Kidney (tissue), 22 donors: ENCODE measurements at places on chromosomes 12 and 14.

- no peak overlapping the region for H3K27ac ChIP-seq
- no peak for DNase-seq
- no peak overlapping the region for H3K4me3 ChIP-seq
These were observed 42.4 kb downstream of the OVCH1 start for GRCh38 chr12:29455087-29455486.

GRCh38 chr12:25714198-25714984 is 161.3 kb upstream of the LMNTD1 start:
- no peak overlapping the region for H3K27ac ChIP-seq
- H3K27me3 ChIP-seq, result no peaks in the 10 kb centered on the region
- no peak for DNase-seq
- no peaks in the 10 kb centered on the region for H3K36me3 ChIP-seq
- H3K4me1 ChIP-seq, result no peaks in the 10 kb centered on the region

GRCh38 chr14:103456167-103456835 is 66.3 kb downstream of the CKB start:
- no peaks in the 10 kb centered on the region for H3K36me3 ChIP-seq
- no peaks in the 10 kb centered on the region for H3K27me3 ChIP-seq
- H3K4me3 ChIP-seq, result no peak overlapping the region
- H3K27ac ChIP-seq, result no peak overlapping the region
- H3K4me1 ChIP-seq, result peaks cover 18% of the 10 kb centered on the region

DNA sequence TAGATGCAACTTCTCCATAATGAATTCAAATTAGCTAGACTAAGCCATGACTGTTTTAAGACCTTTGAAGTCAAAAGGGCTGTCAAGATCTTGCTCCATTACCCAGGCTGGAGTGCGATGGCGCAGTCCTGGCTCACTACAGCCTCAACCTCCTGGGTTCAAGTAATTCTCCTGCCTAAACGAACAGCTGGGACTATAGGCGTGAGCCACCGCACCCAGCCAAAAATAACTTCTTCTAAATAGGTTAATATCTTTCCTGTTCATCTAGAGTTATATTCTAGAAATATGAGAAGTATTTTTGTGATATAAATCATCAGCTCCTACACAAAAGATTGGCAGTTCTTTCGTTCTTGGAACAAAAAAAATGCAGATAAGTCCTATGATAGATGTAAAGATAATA is 39.6 kb upstream of the SOS2 start:
- no peak for DNase-seq
- no peaks in the 10 kb centered on the region for H3K4me1 ChIP-seq
- H3K27ac ChIP-seq, result no peak overlapping the region
- H3K27me3 ChIP-seq, result no peaks in the 10 kb centered on the region
- H3K36me3 ChIP-seq, result no peaks in the 10 kb centered on the region

- no peak overlapping the region for H3K4me3 ChIP-seq
- H3K27me3 ChIP-seq, result no peaks in the 10 kb centered on the region
- H3K4me1 ChIP-seq, result no peaks in the 10 kb centered on the region
- DNase-seq, result no peak
- H3K36me3 ChIP-seq, result no peaks in the 10 kb centered on the region
- no peak overlapping the region for H3K27ac ChIP-seq
These were observed 215.0 kb upstream of the USP15 start for GRCh38 chr12:62045211-62045610.

- no peak overlapping the region for H3K27ac ChIP-seq
- no peaks in the 10 kb centered on the region for H3K27me3 ChIP-seq
- no peak overlapping the region for H3K4me3 ChIP-seq
- no peak for DNase-seq
These were observed 79.4 kb upstream of the PLEKHG7 start for GRCh38 chr12:92623386-92623785.

DNA sequence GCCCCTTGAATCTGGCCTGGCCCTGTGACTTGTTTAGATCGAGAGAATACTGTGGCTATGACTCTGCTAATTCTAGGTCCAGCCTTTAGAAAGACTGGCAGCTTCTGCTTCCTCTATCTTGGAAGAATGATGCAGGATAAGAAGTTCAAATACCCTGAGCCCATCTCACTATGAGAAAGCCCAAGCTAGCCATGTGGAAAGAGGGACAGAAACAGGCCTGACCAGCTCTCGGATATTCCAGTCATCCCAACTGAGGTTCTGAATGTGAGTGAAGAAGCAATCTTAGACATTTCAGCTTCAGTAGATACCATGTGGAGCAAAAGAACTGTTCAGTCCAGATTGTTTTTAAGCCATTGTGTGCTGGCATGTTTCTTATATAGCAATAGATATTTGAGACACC is 17.3 kb upstream of the KRR1 start:
- DNase-seq, result no peak
- H3K27me3 ChIP-seq, result no peaks in the 10 kb centered on the region
- no peak overlapping the region for H3K4me3 ChIP-seq
- no peak overlapping the region for H3K27ac ChIP-seq
- no peaks in the 10 kb centered on the region for H3K4me1 ChIP-seq

DNA sequence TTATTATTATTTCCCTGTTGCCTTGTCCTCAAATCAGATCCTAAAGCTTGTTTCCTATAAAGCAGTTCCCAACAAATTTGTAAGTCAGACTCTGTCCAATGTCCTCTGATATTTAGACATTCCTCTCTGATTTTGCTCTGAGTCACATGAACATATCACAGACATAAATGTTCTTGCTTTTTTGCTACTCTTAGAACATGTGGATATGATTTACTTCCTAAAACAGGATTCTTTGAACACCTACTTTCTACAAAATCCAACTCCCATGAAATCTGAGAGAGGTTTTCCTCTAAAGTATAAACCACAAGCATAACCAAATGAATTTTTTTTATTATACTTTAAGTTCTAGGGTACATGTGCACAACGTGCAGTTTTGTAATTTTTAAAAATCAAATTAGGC is 181.3 kb upstream of the SLC38A2 start:
- no peak overlapping the region for H3K4me3 ChIP-seq
- DNase-seq, result no peak
- no peaks in the 10 kb centered on the region for H3K27me3 ChIP-seq
- no peak overlapping the region for H3K27ac ChIP-seq
- no peaks in the 10 kb centered on the region for H3K36me3 ChIP-seq

GRCh38 chr12:15429262-15429661 is 107.0 kb downstream of the PTPRO start:
- no peak overlapping the region for H3K4me3 ChIP-seq
- no peaks in the 10 kb centered on the region for H3K27me3 ChIP-seq
- no peaks in the 10 kb centered on the region for H3K4me1 ChIP-seq

GRCh38 chr12:68850390-68850789 is 42.4 kb downstream of the MDM2 start:
- no peak for DNase-seq
- peaks cover 3% of the 10 kb centered on the region for H3K36me3 ChIP-seq
- H3K4me3 ChIP-seq, result no peak overlapping the region
- no peak overlapping the region for H3K27ac ChIP-seq
- no peaks in the 10 kb centered on the region for H3K27me3 ChIP-seq
